Globus pallidus (tissue), 1 donor: ENCODE measurements at places on chromosomes 7 and 10.

GRCh38 chr7:133186060-133186459 is 66.8 kb upstream of the EXOC4 start:
- DNase-seq, result no peak

- no peak for DNase-seq
Measured at GRCh38 chr7:42082144-42082543, 154.9 kb downstream of the GLI3 start.

DNA sequence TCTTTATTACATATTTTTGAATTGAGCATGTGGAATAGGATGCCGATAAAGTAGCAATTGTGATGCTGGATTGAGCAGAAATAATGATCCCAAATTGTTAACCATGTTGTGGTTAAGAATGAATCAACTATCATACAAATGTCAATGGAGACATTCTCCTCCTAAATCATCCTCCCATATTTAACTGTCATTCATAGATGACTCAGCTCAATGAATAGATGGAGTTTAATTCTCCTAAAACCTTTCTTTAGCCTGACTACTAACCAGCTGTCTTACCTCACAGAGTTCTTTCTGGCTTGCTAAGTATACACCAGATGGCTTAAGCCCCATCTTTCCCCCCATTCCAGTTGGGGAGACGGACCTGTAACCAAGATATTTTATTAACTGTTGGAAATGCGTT is 23.4 kb upstream of the NPS start:
- DNase-seq, result no peak

GRCh38 chr7:31014826-31015225 is 37.3 kb upstream of the ADCYAP1R1 start:
- no peak for DNase-seq

- DNase-seq, result no peak
Measured at GRCh38 chr7:128915271-128915819, 4.8 kb upstream of the KCP start.

DNA sequence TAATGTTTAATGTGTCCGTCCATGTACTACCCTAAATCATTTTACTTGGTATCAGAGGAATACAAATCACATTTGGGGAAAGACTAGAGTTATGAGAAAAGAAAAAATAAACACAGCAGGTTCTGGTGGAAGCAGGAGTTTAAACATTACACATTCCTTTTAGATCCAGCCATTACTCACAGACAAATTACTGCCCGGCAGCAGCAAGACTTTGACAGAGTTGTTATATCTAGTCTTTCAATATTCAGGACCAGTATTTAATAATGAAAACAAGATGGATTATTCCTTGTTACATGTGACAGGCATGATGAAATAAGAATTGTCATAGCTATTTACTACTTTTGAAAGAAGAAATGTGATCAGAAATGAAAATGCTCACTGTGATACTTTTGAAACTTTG is 131.8 kb upstream of the GNAI1 start:
- no peak for DNase-seq

GRCh38 chr10:88113232-88113631 is 249.8 kb downstream of the PTEN start:
- DNase-seq, result no peak

GRCh38 chr10:69217119-69217754 is 2.9 kb upstream of the HKDC1 start:
- no peak for DNase-seq

DNA sequence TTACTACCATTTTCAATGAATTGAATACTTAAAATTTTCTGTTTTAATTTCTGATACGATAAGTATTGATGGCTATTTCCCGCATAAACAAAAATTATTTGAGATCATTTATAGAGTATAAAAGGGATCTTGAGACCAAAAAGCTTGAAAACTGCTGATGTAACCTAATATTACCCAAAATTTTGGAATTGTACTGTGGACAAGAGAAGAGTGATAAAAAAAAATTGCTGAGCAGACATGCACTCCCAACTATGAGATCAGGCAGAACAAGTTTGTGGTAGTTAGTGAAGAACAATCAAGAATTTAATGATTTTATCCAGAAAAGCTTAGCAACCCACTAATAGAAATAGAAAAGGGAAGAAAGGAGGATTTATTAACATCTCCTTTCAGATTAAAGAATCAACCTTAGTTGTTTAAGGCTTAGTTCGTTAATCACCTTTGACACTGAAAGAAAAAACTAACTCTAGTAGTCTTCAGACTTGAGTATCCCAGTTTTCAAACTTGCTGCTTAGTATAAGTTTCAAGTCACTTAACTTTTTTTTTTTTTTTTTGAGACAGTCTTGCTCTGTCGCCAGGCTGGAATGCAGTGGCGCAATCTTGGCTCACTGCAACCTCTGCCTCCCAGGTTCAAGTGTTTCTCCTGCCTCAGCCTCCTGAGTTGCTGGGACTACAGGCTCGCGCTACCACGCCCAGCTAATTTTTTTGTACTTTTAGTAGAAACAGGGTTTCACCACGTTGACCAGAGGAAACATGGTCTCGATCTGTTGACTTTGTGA is 50.6 kb upstream of the ZC3HAV1 start:
- DNase-seq, result no peak
